Transverse colon (tissue), 4 donors: ENCODE measurements at places on chromosomes 1 and 21.

- no peaks in the 10 kb centered on the region for H3K36me3 ChIP-seq
- peaks cover 32% of the 10 kb centered on the region for H3K4me1 ChIP-seq
- peak; percentile 38 for DNase-seq
- H3K4me3 ChIP-seq: no peak overlapping the region
- H3K27ac ChIP-seq: peak overlapping the region; percentile 27
Observed at GRCh38 chr1:201582705-201583442, 43.9 kb downstream of the NAV1 start.

DNA sequence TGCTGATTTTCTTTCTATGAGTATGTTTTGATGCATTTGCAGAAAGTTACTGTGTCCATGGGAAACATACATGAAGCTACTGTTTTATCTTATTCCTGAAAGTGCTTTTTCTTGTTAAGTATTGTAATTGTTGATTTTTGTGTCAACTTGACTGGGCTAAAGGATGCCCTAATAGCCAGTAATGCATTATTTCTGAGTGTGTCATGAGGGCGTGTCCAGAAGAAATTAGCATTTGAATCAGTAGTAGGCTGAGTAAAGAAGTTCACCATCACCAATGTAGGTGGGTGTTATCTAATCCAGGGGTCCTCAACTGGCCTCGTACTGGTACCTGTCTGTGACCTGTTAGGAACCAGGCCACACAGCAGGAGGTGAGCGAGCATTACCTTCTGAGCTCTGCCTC is 760.2 kb downstream of the PLA2G4A start:
- H3K27me3 ChIP-seq: no peaks in the 10 kb centered on the region
- H3K4me1 ChIP-seq: no peaks in the 10 kb centered on the region
- no peaks in the 10 kb centered on the region for H3K36me3 ChIP-seq
- H3K4me3 ChIP-seq: no peak overlapping the region
- H3K27ac ChIP-seq: no peak overlapping the region

DNA sequence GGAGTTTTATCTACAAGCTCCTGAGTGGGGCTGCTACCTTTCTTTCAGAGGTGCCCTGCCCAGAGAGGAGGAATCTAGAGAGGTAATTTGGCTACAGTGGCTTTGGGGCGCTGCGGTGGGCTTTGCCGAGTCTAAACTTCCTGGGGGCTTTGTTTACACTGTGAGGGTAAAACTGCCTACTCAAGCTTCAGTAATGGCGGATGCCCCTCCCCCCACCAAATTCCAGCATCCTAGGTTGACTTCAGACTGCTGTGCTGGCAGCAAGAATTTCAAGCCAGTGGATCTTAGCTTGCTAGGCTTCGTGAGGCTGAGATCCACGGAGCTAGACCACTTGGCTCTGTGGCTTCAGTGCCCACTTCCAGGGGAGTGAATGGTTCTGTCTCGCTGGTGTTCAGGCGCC is 43.9 kb downstream of the SWT1 start:
- H3K27me3 ChIP-seq: no peaks in the 10 kb centered on the region
- no peak overlapping the region for H3K4me3 ChIP-seq
- DNase-seq: no peak
- H3K4me1 ChIP-seq: no peaks in the 10 kb centered on the region
- H3K36me3 ChIP-seq: no peaks in the 10 kb centered on the region
- no peak overlapping the region for H3K27ac ChIP-seq

GRCh38 chr1:18299441-18300338 is 181.0 kb upstream of the KLHDC7A start:
- no peak overlapping the region for H3K27ac ChIP-seq
- DNase-seq: no peak
- peaks cover 50% of the 10 kb centered on the region for H3K27me3 ChIP-seq
- no peaks in the 10 kb centered on the region for H3K4me1 ChIP-seq
- H3K4me3 ChIP-seq: no peak overlapping the region

DNA sequence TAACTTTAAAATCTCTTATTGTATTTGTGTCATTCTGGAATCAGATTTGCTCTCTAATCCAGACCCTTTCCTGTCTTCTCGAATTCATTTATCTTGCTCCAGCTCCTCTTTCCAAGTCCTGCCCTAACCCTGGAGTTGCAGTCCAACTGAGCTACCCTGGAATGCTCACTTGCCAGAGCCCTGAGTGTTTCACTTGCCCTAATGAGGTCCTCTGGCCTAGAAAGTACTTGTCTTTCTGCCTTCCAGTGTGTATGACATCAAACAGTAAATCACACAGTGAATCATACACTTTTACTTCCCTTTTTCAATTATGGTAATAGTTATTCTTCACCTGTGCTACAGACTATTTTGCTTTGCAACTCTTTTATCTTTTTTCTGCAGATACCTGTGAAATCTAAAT is 96.9 kb downstream of the NEK7 start:
- no peak overlapping the region for H3K4me3 ChIP-seq
- DNase-seq: no peak
- no peak overlapping the region for H3K27ac ChIP-seq
- no peaks in the 10 kb centered on the region for H3K36me3 ChIP-seq
- H3K27me3 ChIP-seq: no peaks in the 10 kb centered on the region

GRCh38 chr1:178189814-178190213 is 95.9 kb downstream of the RASAL2 start:
- no peaks in the 10 kb centered on the region for H3K36me3 ChIP-seq
- no peak overlapping the region for H3K4me3 ChIP-seq
- peaks cover 12% of the 10 kb centered on the region for H3K4me1 ChIP-seq
- no peaks in the 10 kb centered on the region for H3K27me3 ChIP-seq
- no peak for DNase-seq

- H3K4me1 ChIP-seq: no peaks in the 10 kb centered on the region
- DNase-seq: no peak
- H3K4me3 ChIP-seq: no peak overlapping the region
- no peaks in the 10 kb centered on the region for H3K36me3 ChIP-seq
- no peaks in the 10 kb centered on the region for H3K27me3 ChIP-seq
Observed at GRCh38 chr1:214650664-214651063, 47.7 kb downstream of the CENPF start.

- H3K4me3 ChIP-seq: no peak overlapping the region
- no peaks in the 10 kb centered on the region for H3K36me3 ChIP-seq
- H3K27ac ChIP-seq: no peak overlapping the region
- no peaks in the 10 kb centered on the region for H3K4me1 ChIP-seq
- H3K27me3 ChIP-seq: no peaks in the 10 kb centered on the region
- DNase-seq: no peak
Observed at GRCh38 chr1:180131510-180131909, 23.2 kb upstream of the QSOX1 start.

GRCh38 chr1:211633524-211633846 is 41.9 kb downstream of the NEK2 start:
- no peaks in the 10 kb centered on the region for H3K36me3 ChIP-seq
- H3K27me3 ChIP-seq: no peaks in the 10 kb centered on the region
- no peak overlapping the region for H3K27ac ChIP-seq
- no peak for DNase-seq

GRCh38 chr1:95948023-95948422 is 714.0 kb downstream of the RWDD3 start:
- DNase-seq: no peak
- H3K36me3 ChIP-seq: no peaks in the 10 kb centered on the region
- H3K4me1 ChIP-seq: peaks cover 4% of the 10 kb centered on the region
- no peak overlapping the region for H3K27ac ChIP-seq
- no peak overlapping the region for H3K4me3 ChIP-seq

DNA sequence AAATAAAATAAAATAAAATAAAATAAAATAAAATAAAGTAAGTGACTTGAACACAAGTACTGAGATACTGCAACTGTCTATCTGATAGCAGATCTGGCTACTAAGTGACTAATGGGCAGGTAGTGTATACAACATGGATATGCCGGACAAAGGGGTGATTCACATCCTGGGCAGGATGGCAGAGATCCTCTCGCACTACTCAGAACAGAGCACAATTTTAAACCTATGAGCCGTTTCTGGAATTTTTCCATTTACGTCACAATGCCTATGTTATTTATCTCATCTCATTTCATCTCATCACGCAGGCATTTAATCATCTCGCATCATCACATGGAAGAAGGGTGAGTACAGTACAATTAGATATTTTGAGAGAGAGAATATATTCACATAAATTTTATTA is 233.3 kb upstream of the COA6 start:
- no peak overlapping the region for H3K27ac ChIP-seq
- H3K4me3 ChIP-seq: no peak overlapping the region
- H3K27me3 ChIP-seq: no peaks in the 10 kb centered on the region
- H3K36me3 ChIP-seq: no peaks in the 10 kb centered on the region
- DNase-seq: no peak
- H3K4me1 ChIP-seq: no peaks in the 10 kb centered on the region

GRCh38 chr1:162930532-162930931 is 69.6 kb upstream of the CCDC190 start:
- no peak for DNase-seq
- H3K36me3 ChIP-seq: no peaks in the 10 kb centered on the region
- no peak overlapping the region for H3K4me3 ChIP-seq
- peaks cover 3% of the 10 kb centered on the region for H3K27me3 ChIP-seq

DNA sequence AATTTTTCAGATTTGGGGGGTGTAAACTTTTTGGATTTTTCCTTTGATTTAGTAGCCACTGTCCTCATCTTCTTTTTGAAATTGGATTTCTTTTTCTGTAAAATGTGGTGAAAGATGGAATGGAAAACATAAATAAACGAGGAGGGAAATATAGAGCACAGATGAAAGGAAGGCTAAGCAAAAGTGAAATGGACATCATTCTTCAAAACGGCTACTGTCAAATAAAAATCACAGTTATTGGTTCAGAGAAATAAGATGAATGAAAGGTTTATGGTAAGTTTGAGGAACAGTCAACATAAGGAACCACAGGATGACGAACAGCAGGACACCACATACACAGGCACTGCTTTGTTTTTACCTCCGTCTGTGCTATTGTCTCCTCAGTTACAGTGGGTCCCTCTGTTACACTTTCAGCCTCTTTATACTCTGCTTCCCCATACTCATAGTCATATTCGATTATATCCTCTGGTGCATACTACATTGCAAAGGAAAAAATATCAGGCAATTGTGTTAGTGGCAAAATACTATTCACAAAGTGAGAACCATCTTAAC is 82.4 kb downstream of the COL11A1 start:
- H3K4me1 ChIP-seq: no peaks in the 10 kb centered on the region
- H3K4me3 ChIP-seq: no peak overlapping the region
- H3K36me3 ChIP-seq: no peaks in the 10 kb centered on the region
- no peak overlapping the region for H3K27ac ChIP-seq

GRCh38 chr1:168686666-168687065 is 42.3 kb downstream of the DPT start:
- H3K27ac ChIP-seq: no peak overlapping the region
- DNase-seq: no peak
- H3K27me3 ChIP-seq: no peaks in the 10 kb centered on the region

GRCh38 chr1:223129229-223129901 is 13.7 kb downstream of the TLR5 start:
- peak; percentile 77 for DNase-seq
- H3K4me1 ChIP-seq: peaks cover 6% of the 10 kb centered on the region
- no peaks in the 10 kb centered on the region for H3K36me3 ChIP-seq
- H3K27ac ChIP-seq: no peak overlapping the region
- no peaks in the 10 kb centered on the region for H3K27me3 ChIP-seq
- H3K4me3 ChIP-seq: no peak overlapping the region

- no peak for DNase-seq
- no peaks in the 10 kb centered on the region for H3K36me3 ChIP-seq
- H3K27me3 ChIP-seq: no peaks in the 10 kb centered on the region
- no peak overlapping the region for H3K4me3 ChIP-seq
- peak overlapping the region; percentile 28 for H3K27ac ChIP-seq
- no peaks in the 10 kb centered on the region for H3K4me1 ChIP-seq
Observed at GRCh38 chr1:159827102-159827490, 423 bp downstream of the SLAMF8 start.

DNA sequence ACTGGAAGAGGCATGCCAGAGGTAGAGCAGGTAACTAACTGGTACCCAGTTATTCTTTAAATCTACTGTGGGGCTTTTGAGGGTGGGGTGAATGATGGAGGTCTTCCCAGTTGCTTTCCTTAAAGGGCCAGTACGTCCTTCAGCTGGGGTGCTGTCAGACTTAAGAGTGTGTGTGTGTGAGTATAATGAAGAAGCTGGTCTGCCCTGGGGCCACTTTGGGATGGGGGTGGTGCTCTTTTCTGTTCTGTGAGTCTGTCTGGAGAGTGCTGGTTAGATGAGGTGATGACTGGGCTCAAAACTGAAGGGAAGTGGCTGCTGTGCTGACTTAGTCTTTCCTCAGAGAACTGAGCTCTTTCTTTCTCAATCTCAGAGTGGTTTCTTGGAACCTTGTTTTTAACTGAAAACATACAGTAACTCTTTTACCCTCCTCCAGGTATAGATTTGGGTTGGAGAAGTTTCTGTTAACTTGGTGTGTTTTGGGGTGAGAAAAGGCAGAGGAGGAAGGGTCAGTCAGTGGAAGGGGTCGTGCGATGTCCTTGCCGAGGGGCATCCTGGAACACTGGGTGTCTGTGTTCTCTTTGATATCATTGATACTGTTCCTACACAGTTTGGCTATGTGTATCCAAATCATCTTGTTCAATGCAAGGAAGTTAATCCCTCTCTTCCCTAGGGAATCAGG is 746 bp downstream of the MACF1 start:
- no peaks in the 10 kb centered on the region for H3K27me3 ChIP-seq
- peak overlapping the region; percentile 22 for H3K4me3 ChIP-seq
- peaks cover 8% of the 10 kb centered on the region for H3K4me1 ChIP-seq
- peak; percentile 23 for DNase-seq
- H3K36me3 ChIP-seq: no peaks in the 10 kb centered on the region

DNA sequence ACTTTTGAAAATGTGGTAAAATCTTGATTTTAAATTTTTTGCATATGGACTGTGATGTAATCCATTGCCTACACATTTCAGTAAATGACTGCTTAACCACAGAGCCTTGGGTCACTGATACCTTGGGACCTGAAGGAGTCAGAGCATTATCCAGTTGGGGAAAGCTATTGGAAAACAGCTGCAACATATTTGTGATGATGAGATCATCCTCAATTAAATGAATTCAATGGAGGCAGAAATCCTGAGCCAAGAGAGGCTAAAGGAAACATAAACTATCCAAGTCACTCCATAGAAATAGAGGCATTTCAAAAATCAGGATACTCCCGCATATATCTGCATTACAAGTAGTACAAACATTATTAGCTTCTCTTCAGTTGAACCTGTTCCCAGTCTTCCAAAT is 99.8 kb upstream of the PRMT6 start:
- H3K27ac ChIP-seq: no peak overlapping the region
- no peaks in the 10 kb centered on the region for H3K36me3 ChIP-seq
- H3K4me1 ChIP-seq: no peaks in the 10 kb centered on the region
- no peak for DNase-seq

DNA sequence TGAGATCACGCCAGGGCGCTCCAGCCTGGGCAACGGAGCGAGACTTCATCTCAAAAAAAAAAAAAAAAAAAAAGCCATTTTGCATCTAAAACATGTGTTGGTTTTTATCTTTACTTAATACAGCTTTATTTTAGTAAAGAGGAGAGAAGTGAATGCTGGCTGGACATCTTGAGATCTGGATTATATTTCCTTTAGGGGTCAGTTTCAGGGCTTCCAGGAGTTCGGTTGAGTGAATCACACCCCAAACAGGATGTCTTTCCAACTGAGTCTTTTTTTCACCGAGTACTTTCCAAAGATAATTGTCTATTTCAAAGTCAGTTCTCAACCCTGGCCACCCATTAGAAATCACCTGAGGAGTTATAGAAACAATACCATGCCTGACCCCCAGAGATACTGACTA is 16.6 kb upstream of the IPP start:
- no peak overlapping the region for H3K27ac ChIP-seq
- no peaks in the 10 kb centered on the region for H3K27me3 ChIP-seq
- H3K36me3 ChIP-seq: no peaks in the 10 kb centered on the region
- H3K4me1 ChIP-seq: no peaks in the 10 kb centered on the region
- no peak overlapping the region for H3K4me3 ChIP-seq
